HT1080 (cell line): ENCODE measurements at places on chromosomes 12 and 14.

GRCh38 chr12:61138415-61138759 is 1121.8 kb upstream of the USP15 start:
- DNase-seq = peak; percentile 43

- no peak for DNase-seq
These were observed 7.1 kb upstream of the PNMA1 start for GRCh38 chr14:73721101-73721821.

- no peak for DNase-seq
These were observed 110.5 kb upstream of the FUT8 start for GRCh38 chr14:65301862-65302539.

- no peak for DNase-seq
These were observed 126.3 kb downstream of the KIF26A start for GRCh38 chr14:104264495-104265265.

- no peak for DNase-seq
These were observed 49.0 kb downstream of the KIF21A start for GRCh38 chr12:39393890-39394289.

GRCh38 chr12:122166422-122167349 is 7.3 kb downstream of the IL31 start:
- DNase-seq = no peak

DNA sequence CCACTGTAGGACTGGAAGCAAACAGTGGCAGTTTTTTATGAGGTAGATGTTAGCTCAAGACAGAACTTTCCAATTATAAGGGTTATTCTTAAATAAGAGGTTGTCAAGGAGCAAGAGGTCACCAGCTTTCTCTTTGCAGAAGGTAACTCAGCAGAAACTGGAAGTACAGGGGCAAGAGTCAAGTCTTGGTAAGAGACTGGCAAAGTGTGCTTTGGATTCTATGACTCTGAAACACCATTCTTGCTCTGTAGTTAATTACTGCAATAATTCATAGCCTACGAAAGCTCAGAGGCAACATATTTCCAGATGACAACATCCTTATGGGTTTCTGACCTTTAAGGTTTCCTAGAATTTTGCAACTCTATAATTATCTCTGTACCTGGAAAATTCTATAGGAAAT is 51.3 kb downstream of the RMST start:
- DNase-seq = no peak

- DNase-seq = no peak
These were observed 1009.6 kb downstream of the DIO2 start for GRCh38 chr14:79201564-79202207.

DNA sequence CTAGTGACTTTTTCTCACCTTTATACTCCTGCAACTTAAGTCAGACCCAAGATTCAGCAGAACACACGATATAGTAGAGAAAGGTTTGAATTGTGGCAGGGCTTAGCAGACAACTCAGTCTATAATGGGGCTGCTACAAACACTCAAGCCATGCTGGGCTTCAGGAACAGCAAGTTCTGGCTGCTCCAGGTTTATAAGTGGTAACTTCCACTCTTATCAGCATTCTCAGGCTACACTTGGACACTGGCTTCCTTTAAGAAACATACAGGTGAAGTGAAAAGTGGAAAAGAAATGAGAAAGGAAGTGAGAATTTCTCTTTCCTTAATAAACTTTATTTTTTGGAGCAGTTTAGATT is 21.7 kb downstream of the PLEKHD1 start:
- no peak for DNase-seq

DNA sequence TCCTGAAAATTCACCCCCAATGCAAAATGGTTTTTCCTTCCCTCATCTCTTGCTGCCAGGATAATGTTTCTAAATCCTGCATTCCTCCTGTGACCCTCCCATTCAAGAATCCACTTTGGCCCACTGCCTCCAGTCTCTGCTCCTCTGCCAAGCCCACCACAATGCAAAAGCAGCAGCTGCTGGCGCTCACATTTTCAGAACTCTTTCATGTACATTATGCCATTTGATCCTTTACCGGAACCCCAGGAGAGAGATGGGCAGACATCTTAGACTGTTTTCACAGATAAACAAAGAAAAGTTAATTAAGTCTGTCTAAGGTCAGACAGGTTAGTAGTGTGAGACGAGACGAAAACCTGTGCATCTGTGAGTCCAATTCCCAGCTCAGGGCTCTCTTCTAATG is 12.9 kb downstream of the LRIG3 start:
- no peak for DNase-seq

DNA sequence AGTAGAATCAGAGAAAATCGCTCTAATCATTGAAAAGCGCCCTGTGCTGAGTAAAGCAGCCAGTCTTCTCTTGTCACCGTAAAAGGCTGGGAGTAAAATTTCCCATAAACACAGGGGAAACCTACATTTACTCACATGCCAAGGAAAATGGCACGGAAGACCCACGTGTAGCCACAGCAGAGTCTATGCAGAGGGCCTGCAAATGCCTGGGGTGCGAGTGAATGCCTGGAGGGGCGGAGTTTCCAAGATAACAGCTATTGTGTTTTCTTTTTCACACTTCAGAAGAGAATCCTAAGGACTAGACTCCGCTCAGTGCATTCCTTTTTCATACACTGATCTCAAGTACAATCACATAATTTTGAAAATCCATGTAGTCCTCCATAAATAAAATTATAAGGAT is 159.9 kb upstream of the FOXN3 start:
- no peak for DNase-seq

GRCh38 chr14:97977651-97978261 is 1180.6 kb downstream of the VRK1 start:
- DNase-seq = peak; percentile 37

- DNase-seq = no peak
These were observed 105.9 kb downstream of the PRMT8 start for GRCh38 chr12:3596703-3597415.

DNA sequence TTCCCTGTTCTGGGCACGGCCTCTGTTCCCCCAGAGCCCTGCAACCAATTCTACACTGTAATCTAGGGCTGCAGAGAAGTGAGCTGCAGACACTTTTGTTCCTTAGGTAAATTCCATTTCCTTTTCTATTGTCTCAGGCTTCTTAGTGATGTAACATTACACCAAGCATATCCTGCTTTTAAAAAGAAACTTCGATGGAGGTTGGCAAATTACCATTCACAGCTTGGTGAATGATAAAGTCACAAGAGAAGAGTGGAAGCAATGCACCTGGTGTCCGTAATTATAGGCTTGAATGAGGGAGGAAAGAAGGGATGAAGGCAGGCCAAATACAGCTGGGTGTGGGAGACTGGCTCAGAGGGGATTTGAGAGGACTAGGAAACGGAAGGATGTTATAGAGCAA is 68.6 kb downstream of the PPM1A start:
- no peak for DNase-seq

DNA sequence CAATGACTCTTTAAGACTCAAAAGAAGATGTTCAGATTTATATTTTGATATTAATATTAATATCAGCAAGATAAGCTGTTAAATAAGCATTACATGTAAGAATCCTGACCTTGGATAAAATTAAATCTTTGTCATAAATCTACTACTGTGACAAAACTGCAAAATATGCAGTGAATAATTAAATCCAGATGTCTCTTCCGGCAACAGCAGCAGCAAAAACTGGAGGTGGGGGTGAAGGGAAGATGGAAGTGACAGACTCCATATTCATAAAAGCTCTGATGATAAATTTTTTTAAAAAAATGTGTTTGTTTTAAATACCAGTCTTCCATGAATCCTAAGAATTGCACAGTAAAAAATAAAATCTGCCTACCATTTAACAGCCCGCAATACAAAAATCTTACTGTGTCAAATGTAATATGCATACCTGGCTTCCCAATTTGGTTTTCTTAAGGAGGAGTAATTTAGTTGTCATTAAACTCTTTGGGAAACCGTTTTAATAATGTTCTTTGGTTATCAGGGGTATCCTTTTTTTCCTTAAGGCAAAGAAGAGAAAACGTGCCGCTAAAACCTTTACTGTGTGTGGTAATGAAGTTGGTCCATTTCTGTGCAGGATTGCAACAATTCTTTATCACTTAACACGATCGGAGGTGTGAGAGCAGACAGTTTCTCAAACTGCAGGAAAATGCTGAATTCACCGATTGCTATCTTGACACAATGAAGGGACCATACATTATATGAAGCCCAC is 478.2 kb downstream of the DIO2 start:
- DNase-seq = no peak

GRCh38 chr14:80867091-80867490 is 74.4 kb downstream of the CEP128 start:
- DNase-seq = peak; percentile 23

DNA sequence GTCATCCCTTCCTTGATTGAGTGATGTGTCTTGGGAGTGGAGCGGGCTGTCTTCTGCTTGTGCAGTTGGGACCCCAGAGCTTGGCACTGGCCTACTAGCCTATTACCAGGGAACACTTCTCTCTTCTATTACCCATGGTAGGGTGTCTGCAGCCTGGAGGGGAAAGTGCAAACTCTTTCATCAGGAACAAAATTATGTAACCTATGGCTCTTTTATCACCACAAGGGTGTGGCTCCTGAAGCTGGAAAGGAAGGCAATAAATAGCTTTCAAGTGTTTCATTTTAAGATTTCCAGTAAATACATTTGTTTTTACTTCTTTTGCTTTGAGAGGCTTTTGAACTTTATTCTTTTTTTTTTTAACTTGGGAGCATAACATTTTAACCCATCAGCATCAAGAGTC is 349.7 kb upstream of the FAR2 start:
- DNase-seq = no peak

DNA sequence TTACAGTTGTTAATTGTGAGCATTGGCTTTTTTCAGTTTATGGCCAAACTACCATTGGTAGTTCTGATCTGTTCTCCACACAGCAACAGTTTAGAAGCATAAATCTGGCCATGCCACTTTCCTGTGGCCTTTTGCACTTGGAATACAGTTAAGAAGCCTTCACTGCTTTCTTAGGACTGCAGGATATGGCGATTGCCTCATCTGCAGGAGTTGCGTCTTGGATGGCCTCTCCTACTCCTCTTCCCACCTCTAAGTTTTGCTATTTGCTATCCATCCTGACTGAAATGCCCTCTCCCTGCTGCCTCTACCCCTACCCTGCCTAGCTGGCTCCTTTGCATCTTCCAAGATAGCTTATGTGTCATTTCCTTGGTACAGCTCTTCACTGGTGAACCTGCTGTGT is 12.8 kb upstream of the BMAL2 start:
- peak; percentile 14 for DNase-seq

DNA sequence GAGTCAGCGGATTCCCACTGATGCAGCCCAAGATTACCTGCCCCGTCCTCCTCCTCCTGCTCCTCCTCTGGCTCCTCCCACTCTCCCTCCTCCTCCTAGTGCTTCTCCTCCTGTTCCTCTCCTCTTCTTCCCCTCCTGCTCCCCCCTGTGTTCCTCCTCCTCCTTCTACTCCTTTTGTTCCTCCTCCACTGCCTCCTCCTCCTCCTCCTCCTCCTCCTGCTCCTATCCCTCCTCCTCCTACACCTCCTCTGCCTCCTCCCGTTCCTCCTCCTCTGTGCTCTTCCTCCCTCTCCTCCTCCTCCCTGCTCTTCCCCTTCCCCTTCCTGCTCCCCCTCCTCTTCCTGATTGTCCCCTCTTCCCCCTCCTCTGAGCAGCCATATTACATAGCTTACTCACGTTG is 141.3 kb downstream of the CACNA1C start:
- no peak for DNase-seq

DNA sequence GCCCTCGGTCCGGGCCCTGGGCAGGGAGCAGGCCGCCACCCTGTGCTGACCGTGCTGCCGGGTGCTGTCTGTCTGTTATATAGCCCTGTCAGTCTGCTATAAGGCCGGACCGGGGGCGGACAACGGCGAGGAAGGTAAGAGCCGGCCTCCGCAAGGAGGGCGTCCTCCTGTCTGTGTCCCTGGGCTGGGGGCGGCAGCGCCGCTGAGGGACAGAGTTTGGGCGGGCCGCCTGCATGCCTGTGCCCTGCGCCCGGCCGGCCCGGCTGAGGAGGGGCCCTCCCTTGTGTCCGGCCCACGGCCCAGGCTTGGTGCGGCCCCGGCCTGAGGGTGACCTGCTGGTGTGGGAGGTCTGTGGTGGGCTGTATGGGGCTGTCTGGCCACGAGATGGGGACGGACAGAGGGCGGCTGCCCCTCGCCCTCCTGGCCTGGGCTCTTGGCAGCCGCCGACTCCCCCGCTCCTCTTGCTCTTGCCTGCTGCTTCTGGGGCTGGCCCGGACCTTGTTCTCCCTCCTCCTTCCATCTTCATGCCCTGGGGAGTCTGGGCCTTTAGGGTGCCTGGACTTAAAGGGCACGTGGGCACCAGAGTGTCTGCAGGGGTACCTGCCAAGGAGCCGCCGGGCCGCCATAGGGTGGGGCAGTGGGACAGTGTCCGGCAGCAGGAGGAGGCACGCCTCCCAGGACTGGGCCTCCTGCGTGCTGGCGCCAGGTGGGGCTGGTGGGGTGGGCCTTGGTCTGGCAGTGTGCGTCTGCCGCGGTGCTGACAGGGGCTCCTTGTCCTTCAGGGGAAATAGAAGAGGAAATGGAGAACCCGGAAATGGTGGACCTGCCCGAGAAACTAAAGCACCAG is 25.1 kb upstream of the CRIP2 start:
- no peak for DNase-seq

- no peak for DNase-seq
These were observed 16.1 kb upstream of the AICDA start for GRCh38 chr12:8628731-8629130.

- no peak for DNase-seq
These were observed 90.4 kb downstream of the SLC24A4 start for GRCh38 chr14:92413379-92413778.

DNA sequence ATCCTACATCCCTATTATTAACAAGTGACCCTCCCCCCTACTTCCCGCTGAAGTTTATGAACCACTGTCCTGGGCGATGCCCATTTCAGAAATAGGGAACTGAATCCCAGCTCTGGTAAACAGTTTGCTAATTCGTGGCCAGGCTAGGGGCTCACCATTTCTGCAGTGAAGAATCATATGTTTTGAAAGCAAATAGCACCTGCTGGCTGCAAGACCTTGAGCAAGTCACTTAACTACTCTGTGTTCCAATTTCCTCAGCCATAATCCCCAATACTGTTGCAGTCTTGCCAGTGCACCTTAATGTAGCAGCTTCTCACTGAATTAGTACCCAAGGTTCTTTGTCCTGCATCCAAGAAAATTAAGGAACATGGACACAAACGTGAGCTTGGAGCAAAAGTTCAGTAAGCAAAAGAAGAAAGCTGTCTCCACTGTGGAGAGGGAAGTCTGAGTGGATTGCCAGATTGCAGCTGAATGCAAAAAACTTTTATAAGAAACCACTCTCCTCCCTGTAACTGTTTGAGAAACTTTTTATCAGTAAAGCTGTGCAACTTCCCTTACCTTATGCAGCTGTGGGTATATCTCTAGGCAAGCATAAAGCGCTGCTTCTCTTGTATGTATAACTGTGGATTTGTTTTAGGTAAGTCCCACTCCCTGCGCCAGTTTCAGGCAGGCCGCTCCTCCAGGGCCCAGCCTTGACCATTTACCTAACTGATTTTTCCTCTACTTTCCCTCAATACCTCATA is 824 bp downstream of the OAS1 start:
- DNase-seq = no peak

- DNase-seq = peak; percentile 69
These were observed 66.6 kb downstream of the CLMN start for GRCh38 chr14:95253039-95253630.

- no peak for DNase-seq
These were observed 2.9 kb downstream of the OXA1L start for GRCh38 chr14:22769369-22769768.

- no peak for DNase-seq
These were observed 214.4 kb downstream of the BCL11B start for GRCh38 chr14:99057576-99058083.
